ENCODE measurements at places on chromosomes 12 and 14.

DNA sequence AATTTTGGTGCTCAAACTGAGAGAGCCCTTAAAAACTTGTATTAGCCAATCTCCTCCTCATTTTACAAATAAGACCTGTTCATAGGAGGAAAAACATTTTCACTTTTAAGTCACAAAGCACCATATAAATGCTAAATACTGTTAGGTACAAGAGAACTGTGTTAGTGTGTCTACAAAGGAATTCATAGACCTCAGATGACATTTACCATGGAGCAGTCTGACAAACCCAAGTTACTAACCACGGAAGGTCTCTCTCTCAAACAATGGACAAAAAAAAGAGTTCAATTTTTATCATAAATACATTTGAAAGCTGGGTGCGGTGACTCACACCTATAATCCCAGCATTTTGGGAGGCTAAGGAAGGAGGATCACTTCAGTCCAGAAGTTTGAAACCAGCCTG lies 10.0 kb downstream of the SBNO1 start:
- no peak for DNase-seq

DNA sequence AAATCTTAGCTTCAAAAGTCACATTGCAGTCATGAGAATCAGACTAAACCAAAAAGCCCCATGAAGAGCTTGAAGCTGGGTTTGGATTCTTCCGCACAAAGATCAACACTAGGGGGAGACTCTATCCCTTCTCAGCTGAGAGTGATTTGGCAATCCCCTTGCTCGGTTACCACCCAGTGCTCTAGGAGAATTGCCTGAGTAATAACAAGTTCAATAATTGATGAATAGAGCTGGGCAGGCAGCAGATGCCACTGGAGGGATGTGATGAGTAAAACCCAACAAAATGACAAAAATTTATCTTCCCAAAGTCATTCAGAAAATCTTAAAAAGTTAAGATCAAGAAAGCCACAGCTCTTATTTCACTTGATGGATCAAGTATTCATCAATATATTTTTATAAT lies 185.6 kb upstream of the ARID2 start:
- peak; percentile 80 for DNase-seq

- no peak for DNase-seq
These were observed 39.7 kb downstream of the LRCOL1 start for GRCh38 chr12:132570635-132571034.

- DNase-seq: no peak
These were observed 42.3 kb upstream of the MDM1 start for GRCh38 chr12:68374307-68374982.

DNA sequence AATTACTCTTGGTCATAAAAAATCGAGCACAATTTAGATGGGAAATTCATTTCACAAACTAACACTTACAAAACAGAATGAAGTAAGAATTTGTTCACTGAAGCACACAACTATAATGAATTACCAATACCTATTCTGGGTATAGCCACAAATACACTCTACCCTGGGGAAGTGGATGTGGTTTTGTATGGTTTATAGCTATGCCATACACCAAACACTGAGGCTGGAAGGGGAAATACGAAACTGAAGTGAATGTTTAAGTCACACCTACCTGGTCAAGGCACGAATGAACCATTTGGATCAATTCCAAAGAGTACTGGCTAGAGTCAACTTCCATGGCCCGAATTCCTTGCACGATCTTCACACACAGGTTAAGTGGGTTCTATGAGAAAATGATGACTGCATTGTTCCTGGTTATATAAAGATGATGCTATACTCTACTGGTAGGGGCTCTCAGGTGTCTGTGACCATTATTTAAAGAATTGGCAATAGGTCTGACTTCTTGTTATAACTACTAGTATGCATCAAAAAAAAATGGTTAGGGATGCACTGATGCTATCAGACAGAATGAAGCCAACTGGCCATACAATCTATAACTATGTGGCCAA lies 12.8 kb downstream of the NEK9 start:
- DNase-seq: no peak

DNA sequence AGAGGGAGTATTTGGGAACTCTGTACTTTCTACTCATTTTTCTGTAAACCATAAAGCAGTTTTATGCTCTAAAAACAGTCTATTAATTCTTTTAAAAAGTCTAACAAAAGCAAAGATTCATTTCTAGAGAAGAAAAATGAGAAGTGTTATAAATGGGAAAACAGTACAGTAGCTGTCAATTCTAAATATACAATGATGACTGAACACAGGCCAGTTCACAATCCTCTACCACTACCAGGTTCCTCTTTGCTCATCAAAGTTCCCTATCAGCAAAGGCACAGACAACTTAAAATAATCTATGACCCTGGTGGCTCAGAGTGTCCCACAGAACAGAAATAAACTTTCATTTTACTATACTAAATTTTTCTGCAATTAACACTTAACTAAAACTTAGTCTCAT lies 12.5 kb downstream of the NAA25 start:
- DNase-seq: no peak

DNA sequence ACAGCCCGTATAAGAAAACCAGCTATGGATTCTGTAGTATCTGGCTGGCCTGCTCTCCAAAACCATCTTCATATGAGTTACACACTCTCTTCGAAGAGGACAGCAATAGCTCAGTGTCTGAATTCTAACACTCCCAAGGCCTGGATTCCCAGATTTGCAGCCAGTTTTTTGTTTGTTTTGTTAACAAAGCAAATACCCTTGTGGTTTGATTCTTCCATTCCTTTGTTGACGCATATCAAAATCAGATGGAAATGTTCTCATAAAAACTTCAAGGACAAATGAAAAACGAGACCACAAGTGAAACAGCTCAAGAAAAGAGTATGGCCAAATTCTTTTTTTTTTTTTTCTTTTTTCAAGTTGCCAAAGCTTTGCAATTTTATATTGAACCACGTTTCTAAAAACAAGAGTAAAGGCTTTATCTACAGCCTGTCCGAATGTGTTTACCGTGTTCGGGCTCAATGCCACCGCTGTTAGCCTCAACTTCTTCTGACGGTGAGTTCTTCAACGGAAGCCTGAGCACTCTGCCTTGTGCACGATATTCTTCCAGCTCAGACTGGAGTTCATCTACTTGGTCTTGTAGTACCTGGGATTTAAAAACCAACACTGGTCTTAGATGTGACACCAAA lies 67.5 kb downstream of the NIN start:
- no peak for DNase-seq

DNA sequence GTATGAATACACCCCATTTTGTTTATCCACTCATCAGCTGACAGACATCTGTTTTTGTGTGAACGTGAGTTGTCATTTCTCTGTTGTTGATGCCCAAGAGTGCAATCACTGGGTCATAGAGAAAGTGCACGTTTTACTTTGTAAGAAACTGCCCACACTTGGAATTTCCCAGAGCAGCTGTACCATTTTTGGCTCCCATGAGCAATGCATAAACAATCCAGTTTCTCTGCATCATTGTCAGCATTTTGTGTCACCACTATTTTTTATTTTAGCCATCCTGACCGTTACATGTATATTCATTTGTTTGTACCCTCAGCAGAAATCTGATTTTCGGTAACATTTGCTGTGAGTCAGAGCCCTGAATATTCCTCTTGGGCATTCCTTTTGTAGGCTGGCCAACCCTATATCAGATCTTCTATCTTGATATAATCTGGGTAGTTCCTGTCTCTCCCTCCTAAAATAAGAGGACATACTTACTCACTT lies 62.7 kb downstream of the RBM19 start:
- DNase-seq: no peak

- DNase-seq: no peak
These were observed 71.9 kb upstream of the POC1B start for GRCh38 chr12:89597770-89598169.

- DNase-seq: no peak
These were observed 93.9 kb upstream of the NCOR2 start for GRCh38 chr12:124661341-124661740.

All from HCT116 (cell line).